ENCODE measurements at places on chromosomes 2 and 18.
A peak's percentile ranks its signal among the peaks of the same experiment; 100 is the strongest.

DNA sequence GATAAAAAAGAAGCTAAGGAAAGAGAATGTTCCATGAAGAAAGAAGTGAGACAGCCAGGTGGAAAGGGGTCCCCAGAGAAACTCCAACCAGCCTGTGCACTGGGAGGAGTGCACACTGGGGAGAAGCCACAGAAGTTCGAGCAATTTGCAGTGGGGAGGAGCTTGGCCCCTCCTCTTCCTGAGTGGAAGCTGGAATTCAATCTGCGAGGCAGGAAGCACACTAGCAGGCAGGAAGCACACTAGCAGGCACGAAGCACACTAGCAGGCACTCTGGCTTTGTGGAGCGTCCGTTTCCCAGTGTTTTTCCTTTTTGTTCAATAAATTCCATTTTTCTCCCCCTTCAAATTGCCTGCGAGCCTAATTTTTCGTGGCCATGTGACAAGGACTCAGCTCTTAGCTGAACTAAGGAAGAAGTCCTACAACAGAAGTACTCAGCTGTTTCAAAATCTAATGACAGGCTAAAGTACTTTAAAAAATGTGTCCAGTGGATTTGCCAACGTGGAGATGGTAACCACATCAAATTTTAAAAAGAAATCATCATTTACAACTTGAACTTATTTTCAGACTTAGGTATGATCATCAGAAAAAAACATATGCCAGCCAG, 21.4 kb upstream of the SPIRE1 start:
- no peak for DNase-seq

DNA sequence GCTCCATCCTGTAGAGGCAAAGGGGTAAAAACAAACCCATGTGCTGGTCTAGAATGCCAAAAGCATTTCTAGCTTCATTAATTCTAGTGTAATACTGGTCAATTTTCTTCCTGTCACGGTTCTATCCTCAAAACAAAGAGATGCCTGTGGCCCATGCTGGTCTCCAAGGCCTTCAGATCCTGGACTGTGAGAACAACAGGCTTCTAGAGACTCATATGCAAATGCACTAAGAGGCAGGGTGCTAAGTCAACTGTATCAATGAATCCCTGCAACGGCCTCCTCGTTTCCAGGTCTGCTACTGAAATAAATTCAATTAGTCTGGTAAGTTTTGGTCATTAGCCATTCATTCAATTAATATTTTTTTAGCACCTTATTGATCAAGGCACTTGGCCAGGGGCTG, 4.0 kb downstream of the IFT172 start:
- DNase-seq, result no peak

DNA sequence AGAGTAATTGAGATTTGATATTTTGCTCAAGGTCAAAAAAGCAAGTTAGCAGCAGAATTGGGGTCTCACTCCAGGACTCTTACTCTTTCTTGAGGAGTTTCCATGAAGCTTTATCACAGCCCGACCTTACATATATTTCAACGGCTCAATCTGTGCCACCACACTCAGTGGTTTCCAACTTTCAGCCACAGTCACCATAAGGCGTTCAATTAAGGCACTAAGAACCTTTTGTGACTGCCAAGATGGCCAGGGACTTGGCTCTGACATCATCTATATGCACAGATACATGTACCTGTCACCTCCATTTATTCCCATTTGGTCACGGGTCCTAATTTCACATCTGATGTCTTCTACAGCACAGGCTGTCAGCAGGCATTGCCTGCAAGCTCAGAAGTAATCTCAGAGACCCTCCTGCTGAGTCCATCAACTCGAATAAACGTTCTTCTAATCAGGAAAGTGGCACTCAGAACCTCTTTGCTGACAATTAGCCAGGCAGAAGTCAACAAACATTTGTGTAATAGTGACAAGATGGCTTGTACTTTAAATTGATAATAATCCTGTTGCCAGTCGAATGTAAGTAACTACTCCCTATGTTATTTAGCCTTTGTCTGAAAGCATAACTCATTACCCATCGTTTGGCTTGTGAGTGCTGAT, 16.1 kb downstream of the DYTN start:
- DNase-seq, result no peak

DNA sequence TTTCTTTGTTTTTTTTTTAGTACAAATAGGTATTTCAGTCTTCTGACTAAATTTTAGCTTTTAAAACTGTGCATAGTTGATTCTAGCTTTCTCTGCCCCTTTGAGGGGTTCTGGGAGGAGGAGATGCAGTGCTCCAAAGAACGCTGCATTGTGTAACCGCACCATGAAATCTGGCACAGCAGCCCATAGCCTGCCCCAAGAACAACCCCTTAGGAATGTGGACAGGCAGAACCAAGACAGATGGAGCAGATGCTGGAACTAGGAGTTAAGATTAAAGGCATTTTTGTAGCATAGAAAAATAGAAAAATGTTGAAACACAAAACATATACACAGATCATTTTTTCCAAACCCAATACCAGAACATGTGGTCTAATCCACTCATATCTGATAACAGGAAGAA, 187.5 kb downstream of the SCG2 start:
- no peak for DNase-seq

DNA sequence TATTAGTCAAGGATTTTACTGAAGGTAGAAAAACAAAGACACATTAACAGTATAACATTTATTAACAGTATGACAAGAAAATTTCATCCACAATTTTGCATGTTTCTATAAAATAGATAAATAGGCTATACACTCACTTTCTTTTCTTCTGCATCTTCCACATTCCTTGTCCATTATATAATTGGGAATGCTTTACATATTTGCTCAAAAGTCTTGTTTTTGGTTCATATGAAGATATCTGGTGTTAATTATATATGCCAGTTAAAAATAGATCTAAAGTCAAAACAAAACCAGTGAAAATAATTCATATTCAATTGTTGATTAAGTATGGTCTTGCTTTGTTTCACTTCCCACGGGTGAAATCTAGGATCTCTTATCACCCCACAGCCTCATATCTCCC, 53.4 kb downstream of the SERPINB7 start:
- DNase-seq, result no peak

GRCh38 chr2:157995117-157995516, 106.6 kb upstream of the UPP2 start:
- DNase-seq, result no peak

GRCh38 chr18:79657342-79657996, 22.1 kb upstream of the CTDP1 start:
- no peak for DNase-seq

GRCh38 chr2:46003903-46004473, 293.2 kb upstream of the EPAS1 start:
- DNase-seq, result no peak

DNA sequence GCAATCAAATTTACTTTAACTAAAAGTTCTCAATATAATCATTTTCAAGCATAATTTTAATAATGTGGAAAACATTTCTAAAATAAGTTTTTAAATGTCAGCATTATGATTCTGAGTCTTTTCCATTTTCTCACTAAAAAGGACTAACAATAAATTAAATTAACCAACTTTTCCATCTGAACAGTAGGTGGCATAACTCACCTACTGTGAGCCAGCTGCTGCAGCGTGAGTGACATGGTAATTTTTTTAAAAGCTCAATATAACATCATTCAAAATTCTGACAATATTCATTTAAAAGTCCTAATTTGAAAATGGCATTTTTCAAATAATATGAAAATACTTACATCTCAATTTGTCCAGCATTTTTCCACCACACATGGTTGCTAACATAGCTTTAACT, 66.5 kb downstream of the DTNB start:
- DNase-seq, result no peak

DNA sequence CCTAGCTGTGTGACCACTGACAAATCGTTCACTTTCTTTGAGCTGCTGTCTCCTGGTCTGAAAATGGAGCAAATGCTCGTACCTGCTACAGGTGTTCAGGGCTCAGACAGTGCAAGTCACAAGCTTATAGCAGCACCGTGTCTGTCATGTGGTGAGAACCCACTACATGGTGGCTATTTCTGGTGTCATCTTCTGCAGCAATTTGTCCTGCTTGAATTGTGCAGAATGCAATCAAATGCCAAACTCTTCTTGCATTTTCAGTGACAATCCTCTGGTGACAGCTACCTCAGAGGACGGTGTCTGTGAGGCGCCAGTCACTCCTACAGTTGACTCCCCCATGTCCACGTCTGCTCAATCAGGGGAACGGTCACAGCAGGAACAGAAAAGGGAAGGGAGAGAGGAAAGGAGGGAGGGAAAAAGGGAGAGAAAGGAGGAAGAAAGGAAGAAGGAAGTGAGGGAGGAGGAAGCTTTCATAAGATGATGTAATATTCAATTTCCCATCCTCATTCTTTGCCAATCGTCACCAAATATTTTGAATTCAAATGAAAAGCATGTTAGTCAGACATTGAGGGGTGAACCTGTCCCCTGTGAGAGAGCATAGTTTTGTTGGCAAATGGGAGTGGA, 122.2 kb downstream of the BCL2 start:
- no peak for DNase-seq

- DNase-seq, result no peak
Measured at GRCh38 chr18:55121397-55122170, 162.3 kb upstream of the CCDC68 start.

GRCh38 chr2:97747716-97748115, 34.3 kb downstream of the ZAP70 start:
- DNase-seq, result no peak

GRCh38 chr2:159409116-159409800, 122.8 kb upstream of the WDSUB1 start:
- DNase-seq, result no peak

- DNase-seq, result no peak
Measured at GRCh38 chr2:223890721-223891120, 53.3 kb upstream of the AP1S3 start.

DNA sequence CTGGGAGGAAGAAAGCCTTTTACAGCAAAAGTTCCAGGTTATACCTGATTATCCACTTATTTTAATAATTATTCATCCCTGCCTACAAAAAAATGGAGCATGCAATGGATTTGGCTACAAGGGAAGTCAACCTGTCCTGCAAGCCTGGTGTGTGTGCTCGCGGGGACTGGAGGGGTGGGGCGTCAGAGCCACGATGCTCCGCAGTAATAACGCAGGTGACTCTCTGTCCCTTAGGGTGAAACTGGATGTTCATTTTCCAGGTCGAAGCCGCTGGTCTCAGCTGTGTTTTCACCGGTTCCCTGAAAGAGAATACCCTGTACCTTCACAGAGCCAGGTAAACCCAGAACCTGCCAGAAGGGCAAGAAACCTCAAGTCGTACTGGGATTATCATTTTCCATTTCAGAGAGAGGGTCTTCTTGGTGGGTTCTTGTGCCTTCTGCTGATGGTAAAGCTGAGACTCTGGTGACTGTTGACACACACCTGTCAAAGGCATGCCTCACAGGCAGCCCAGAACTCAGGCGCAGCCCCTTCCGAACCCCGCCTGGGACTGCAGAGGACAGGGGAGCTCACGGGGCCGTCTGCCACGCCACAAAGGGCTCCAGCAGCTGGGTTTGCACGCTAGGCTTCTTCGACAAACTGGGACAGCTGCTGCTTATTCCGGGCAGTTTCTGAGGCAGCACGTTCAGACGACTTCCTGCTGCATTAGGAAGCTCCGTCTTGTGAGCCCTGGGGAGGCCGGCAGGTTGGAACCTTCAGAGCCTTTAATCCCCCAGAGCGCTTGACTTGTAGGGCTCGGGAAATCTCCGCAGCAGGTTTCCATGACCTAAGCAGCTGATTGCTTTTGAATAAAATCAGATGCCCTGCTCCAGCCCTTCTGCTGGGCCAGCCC, 58.6 kb downstream of the KCNG2 start:
- DNase-seq, result peak; percentile 5
